ENCODE measurements at places on chromosomes 6 and 20.

DNA sequence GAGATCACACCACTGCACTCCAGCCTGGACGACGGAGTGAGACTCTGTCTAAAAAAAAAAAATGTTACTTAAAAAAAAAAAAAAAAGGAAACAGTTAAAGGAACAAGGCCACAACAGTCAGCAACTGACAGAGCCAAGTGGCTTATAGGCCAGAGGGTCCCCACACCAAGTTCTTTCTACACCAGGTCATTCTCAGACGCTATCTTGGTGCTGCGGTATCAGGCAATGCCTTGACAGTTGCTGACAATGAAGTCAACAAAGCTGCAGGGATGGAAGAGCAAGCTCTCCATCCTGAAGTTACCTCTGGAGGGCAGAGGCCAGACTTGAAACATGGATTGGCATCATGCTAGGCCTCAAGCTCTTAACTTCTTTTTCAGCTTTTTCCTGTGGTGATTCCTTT is 31.9 kb downstream of the COMMD7 start:
- DNase-seq, result no peak

DNA sequence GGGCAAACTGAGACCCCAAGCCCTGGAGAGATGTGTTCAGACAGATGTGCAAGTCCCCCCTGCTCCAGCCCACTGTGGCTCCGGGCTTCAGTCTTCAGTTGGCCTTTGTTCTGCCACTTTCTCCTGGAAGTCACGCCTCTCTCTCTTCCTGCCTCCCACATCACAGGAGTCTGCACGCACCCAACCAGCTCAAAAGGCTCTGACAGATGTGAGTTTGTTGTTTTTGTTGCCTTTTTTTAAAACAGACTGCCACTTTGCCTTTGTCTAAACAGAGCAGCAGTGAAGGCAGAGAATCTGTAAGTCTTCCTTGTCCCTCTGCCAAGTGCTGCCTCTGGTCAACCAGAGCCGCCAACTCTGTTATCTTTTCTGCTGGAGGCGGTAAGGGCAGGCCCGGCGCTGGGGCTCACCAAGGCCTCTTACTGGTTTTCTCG is 149.7 kb downstream of the TFAP2C start:
- DNase-seq, result no peak

GRCh38 chr6:54445207-54445606 is 137.0 kb downstream of the TINAG start:
- DNase-seq, result no peak

GRCh38 chr6:37556881-37557644 is 57.4 kb upstream of the CCDC167 start:
- no peak for DNase-seq

GRCh38 chr6:74798302-74798701 is 407.6 kb downstream of the COL12A1 start:
- no peak for DNase-seq
